HepG2 (cell line): ENCODE measurements at places on chromosomes 6 and 20. TPM values are rescaled to one million over a fixed set of nuclear protein-coding genes. Genes with fewer than 3 reads are reported as not detected.

GRCh38 chr20:22374066-22374465 is 210.3 kb downstream of the FOXA2 start:
- DNase-seq = no peak

DNA sequence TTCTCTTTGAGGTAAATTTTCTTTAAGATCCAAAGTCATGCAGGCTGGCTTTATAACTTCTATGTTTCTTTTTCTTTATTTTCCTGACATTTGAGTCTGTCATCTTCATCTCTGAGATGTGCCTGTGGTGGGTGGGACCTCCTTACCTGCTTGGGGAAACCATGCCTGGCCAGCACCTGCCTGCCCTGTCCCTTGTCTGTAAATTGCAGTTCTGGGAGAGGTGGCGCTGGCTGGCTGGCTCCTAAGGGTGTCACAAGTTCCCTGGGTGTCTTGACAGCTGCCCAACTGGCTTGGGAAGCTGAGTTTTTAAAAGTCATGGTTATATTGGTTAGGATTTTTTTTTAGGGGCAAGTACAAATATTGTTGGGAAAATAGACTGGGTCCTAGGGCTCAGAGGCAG is 36.3 kb downstream of the SCAND1 start:
- DNase-seq = no peak

- DNase-seq = no peak
Observed at GRCh38 chr6:157527471-157527907, 146.5 kb downstream of the ZDHHC14 start.

Gene HLA-G
- 0.30 and 0.80 TPM in 2 replicates for polyA plus RNA-seq

- peak; percentile 85 for DNase-seq
Observed at GRCh38 chr20:54649511-54649962, 174.1 kb downstream of the DOK5 start.
